ENCODE measurements at places on chromosomes 6 and 20.

- DNase-seq: no peak
These were observed 1005.5 kb upstream of the CITED2 start for GRCh38 chr6:140379919-140380318.

GRCh38 chr6:101777646-101778045 lies 384.1 kb downstream of the GRIK2 start:
- no peak for DNase-seq

DNA sequence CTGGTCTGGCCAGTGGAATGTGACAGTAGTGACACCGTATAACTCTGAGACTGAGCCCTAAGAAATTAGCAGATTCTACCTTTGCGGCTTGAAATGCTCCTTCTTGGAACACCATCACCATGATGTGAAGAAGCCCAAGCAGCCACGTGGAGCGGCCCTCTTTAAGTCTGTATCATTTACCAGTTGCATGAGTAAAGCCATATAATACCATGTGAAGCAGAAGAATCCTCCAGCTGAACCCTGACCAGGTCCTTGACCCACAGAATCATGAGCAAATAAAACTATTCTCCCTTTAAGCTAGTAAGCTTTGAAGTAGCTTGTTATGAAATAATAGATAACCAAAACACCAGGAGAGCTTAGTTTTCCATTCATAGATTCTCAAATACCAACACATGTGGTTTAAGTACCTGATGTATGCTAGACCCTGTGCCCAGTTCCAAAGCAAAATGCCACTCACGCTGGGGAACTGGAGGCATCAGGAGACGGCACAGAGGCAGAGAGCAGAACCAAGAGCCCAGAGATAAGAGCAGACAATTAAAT lies 56.8 kb upstream of the SLC32A1 start:
- no peak for DNase-seq

GRCh38 chr6:84136364-84137050 lies 90.9 kb downstream of the CEP162 start:
- peak; percentile 27 for DNase-seq

GRCh38 chr6:107511511-107511993 lies 21.6 kb downstream of the SOBP start:
- DNase-seq: no peak

DNA sequence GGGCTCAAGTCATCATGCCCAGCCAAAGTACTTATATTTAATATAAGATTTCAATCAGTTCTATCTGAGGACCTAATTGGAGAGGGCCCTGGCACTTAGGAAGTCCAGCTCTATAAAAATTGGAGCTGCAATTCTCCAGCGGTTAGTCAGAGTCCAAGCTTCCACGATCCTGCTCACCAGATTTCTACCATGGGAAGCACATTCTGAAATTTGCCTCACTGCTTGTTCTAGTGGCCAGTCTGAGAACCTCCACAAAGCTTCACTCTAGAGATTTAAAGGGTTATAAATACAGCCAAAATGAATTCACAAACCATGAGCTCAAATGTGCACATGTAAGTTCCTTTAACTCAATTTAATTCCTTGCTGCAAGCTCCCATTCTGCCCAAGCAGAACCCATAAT lies 33.5 kb downstream of the PNLDC1 start:
- DNase-seq: no peak

DNA sequence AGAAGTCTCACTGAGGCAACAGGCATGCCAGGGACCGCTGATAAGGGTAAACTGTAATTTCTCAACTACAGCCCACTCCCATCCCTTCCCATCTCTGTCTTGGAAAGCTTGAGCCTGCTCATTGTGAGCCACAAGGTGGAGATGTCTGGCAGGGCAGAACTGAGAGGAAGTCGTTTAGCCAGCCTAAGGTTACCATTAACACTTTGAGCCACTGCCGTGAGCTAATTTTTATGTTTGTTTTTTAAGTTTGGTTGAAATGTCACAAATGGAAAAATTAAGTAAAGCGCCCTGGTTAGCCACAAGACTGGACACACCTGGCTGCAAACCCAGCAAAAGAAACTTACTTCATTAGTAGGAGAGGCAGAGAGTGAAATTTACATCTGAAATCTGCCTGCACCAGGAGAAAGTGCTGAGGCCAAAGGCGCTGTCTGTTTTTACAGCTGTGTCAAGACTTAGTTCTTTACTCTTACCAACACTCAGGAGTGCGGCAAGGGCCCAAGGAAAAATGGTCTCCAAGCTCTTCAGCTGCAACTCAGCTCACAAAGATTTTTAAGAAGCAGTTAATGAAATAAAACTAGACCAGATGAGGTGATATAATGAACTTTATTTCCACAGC lies 50.0 kb upstream of the FAM83C start:
- DNase-seq: no peak

GRCh38 chr20:8187740-8188139 lies 55.7 kb downstream of the PLCB1 start:
- no peak for DNase-seq

GRCh38 chr20:10965936-10966470 lies 292.2 kb upstream of the JAG1 start:
- no peak for DNase-seq

DNA sequence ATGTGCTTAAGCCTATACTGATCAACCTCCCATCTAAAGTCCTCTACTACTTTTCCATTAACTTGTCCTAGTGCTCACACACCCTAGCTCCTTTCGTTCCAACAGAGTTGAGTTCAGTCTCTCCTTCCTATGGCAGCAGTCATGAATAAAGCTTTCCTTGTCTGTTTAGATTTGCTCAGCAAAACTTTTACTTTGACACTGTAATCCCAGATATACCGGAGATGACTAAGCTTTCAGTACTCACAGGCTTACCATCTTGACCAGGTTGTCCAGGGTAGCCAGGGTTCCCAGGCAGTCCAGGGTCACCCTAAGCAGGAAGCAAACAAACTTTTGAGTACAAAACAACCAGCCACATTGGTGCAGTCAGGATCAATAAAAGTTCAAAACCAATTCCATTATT lies 90.7 kb downstream of the COL21A1 start:
- no peak for DNase-seq

- DNase-seq: no peak
These were observed 33.8 kb downstream of the CD40 start for GRCh38 chr20:46151936-46152335.

DNA sequence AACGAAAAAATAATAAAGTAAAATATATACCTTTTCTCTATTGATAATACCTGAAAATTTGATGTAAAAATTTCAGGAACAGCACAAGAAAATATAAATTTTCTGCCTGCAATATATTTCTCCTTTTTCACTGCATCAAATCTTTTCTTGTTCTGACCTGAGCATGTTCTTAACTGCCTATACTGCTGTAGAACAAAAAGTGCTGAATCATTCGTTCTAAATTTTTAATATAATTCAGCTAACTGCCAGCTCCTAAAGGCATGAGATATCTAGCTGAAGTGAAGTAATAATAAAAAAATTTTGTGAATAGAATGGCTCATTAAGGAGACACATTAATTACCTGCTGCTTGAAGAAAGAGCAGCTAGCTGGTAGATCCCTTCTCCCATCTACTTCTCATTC lies 188.6 kb upstream of the FKBP1C start:
- no peak for DNase-seq

- DNase-seq: no peak
These were observed 1279.0 kb upstream of the MAP3K7 start for GRCh38 chr6:91865889-91866288.
